ENCODE measurements at places on chromosomes 7 and 10.

GRCh38 chr10:93224005-93224779, 150.5 kb downstream of the CYP26A1 start:
- peak; percentile 13 for DNase-seq

GRCh38 chr7:109842386-109842785, 1248.5 kb upstream of the LRRN3 start:
- no peak for DNase-seq

GRCh38 chr10:49610114-49610457, at the start of gene SLC18A3:
Gene SLC18A3 (plus strand): TSS chr10:49610310. CDS start chr10:49610741, 431 bp downstream.
- peak; percentile 70 for DNase-seq

DNA sequence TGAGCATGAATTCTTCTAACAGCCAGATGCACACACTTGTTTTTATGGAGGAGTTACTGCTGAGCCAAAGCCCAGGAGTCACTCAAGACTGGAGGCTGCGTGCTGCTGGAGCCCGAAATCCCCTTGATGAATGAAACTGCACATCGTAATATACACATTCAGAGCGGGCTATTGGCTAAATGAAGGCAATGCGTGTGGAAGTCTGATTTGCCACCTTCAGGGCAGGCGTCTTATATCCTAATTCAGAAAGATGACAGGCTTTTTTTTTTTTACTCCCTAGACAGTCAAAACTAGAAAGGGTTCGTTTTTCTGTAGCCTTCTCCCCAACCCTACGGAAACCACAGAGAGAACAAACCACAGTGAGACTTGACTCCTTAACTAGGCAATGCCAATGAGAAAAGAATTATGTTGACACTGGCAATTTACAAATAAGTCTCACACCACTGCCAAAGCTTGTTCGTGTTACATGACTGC, 227.2 kb upstream of the KLF14 start:
- DNase-seq = no peak

GRCh38 chr10:130618647-130619046, 482.5 kb downstream of the GLRX3 start:
- no peak for DNase-seq

- no peak for DNase-seq
These were observed 14.8 kb downstream of the LRRC27 start for GRCh38 chr10:132346806-132347205.

DNA sequence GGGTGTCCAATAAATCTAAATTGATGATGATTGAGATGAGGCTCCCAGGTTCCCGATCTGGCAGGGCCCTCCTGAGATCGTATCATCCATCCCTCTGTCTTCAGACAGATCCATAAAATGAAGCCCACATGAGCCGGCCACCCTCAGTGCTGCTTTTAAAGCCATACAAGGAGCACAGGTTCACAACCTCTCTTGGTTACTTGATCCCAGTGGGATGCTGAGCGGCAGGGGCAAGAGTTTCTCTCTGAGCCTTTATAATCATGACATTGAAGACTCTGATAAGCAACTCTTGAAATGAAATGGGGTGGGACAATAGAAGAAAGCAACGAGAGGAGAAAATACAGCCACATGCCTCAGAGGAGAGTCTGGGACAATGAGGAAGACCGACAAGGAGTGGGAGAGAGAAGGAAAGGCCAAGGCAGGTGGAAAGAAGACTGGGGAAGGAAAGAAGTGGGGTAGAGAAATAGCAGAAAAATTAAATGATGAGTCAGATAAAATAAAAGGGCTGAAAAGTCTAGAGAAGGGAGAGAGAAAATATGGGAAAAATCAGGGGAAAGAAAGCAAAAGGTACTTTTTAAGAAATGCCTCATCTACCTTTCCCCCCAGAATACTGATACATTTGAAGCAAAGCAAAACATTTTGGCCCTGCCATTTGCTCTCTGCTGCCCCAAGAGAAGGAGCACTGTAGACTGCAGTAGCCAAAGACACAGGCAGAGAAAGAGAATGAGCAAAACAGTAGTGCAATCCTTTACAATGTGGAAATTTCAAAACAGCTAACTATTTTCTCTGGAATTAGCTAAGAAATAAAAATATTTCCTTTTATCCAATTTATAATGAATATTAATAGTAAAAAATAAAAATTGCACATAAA, 14.6 kb downstream of the GBX1 start:
- no peak for DNase-seq

DNA sequence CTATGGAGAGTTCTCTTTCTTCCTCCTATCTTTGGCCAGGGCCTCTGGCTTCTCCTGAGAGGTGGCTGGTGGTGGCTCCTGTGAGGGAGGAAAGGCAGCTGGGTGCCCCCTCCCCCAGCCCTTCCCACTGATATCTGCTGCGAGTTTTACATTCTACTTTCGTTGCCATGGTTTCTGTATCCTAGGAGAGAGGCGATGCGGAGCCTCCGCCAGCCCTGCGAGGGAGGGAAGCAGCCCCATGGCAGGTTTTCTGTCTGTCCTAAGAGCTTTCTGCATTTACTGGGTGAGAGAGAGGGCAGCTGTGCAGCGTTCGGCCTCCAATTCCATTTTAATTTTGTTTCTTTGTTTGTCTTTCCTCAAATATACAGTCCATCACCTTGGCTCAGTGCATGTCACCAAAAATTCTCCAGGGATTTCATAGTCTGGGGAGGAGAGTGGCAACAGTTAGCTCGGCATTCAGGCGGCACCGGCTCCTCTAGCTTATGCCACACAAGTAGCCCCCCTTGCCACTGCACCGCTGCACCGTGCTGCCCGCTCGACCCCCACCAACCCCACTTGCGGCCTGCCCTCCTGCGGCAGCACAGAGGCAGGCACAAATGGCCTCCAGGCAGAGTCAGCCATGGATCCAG, 20.4 kb downstream of the DNAJB12 start:
- DNase-seq = peak; percentile 81

DNA sequence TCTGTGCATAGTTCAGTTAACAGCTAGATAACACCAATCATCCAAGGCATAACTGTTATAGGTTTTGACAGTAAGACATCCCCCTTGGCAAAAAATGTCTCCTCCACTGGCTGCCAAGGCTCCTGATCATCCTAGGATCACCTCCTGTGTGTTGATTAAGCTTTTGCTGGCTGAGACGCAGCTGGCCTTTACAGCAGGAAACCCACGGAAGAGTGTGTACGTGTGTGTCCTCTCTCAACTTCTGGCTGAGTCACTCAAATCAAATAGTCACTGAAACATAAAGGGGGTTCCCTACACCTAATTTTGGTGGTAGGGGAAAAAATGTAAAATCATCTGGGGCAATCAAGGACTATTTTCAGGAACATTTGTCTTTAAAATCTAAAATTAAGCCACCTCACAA, 208.8 kb downstream of the CTNNA3 start:
- DNase-seq = peak; percentile 32

DNA sequence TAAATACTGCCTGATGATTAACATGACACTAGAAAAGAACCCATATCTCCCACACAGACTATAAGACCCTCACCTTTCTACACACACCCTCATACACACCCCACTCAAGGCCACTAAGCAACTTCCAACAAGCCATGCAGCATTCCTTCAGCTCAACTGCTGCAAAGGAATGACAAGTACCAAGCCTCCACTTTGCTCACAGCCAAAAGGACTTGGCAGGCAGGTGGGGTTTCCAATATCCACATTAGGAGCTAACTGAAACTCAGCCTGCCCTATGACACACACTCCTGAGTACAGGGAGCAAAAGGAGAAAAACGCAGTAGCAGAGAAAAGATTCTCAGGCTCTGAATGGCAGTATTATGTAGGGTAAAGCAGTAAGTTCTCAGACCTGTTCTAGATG, 13.4 kb downstream of the USP54 start:
- peak; percentile 47 for DNase-seq

- no peak for DNase-seq
These were observed 71.9 kb upstream of the TOMM7 start for GRCh38 chr7:22894546-22894945.

DNA sequence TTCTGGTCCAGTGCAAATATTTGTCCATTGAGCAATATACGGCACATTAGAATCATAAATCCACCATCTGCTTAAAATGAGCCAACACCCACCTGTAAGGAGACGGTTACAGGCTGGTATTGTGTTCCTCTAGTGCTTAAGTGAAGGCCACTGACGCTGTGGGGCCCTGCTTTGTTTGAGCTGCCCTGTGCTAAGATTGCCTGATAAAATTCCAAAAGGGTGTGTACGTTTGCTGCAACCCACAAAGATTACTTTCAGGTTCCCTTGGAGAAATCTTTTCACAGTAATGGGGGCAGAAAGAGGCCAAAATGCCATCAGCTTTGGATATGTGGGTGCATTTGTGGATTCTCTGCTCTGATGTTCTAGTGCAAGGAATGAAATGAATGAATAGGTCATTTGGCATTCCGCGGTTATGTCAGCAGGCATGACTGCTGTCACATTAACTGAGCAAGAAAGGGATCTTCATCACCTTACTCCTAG, 34.4 kb downstream of the AGR3 start:
- peak; percentile 76 for DNase-seq

DNA sequence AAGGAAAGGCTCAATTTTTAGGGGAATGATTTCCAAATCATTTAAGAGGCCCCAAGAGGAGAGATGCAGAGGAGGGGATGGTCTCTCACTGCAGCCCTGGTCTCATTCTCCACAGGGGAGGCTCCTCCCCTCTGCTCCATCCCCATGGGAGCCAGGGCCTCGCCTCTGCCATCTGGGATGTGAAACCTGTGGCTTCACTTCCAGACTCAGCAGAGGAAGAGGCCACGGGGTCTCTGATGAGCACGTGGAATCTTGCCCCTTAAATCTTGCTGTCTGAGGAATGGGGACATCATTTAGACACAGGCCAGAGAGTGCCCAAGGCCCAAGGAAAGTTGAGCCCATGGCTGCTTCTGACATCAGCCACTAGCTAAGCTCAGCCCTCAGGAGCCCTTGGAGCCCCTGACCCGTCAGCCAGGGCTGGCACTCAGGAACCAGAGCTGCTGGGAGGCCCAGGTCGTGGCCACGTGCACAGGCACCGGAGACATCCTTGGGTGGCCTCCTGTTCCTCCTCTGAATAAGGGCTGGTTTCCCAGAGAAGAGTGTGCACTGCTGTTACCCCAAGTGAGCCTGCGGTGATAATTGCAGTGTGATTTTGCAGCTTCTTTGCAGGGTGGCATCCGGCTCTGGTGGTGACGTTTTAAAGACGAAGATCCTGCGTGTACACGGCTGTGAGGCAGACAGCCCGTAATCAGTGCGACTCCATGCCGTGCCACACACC, 50.5 kb downstream of the VIPR2 start:
- no peak for DNase-seq

GRCh38 chr7:81280531-81280930, 361.7 kb upstream of the SEMA3C start:
- DNase-seq = no peak

Measured in DMS53 (cell line).